HS-27A (cell line): ENCODE measurements at places on chromosomes 5 and 9.
A peak's percentile ranks its signal among the peaks of the same experiment; 100 is the strongest.

GRCh38 chr5:33310451-33310850 lies 130.3 kb upstream of the TARS1 start:
- peak; percentile 70 for DNase-seq

GRCh38 chr9:36797471-36798220 lies 225.0 kb downstream of the MELK start:
- no peak for DNase-seq

DNA sequence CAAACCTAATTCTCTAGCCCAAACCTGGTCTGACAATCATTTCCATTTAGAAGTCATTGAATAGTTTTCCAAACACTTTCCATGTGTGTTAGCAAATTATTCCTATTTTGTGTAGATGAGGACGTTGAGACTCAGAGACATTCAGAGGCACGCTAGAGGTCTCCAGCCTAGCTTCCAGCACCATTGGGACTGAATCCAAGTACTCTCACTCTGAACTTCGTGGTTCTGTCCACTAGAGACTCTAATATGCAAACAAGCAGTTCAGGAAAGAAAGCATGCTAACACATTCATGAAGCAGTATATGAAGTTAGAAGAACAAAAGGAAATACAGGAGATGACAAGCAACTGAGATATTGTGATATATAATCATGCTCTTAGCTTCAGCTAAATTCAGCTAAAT lies 354.8 kb downstream of the NTRK2 start:
- DNase-seq, result no peak

- no peak for DNase-seq
Measured at GRCh38 chr9:87436716-87437115, 61.0 kb upstream of the DAPK1 start.

GRCh38 chr5:2899311-2899710 lies 147.8 kb upstream of the IRX2 start:
- no peak for DNase-seq

DNA sequence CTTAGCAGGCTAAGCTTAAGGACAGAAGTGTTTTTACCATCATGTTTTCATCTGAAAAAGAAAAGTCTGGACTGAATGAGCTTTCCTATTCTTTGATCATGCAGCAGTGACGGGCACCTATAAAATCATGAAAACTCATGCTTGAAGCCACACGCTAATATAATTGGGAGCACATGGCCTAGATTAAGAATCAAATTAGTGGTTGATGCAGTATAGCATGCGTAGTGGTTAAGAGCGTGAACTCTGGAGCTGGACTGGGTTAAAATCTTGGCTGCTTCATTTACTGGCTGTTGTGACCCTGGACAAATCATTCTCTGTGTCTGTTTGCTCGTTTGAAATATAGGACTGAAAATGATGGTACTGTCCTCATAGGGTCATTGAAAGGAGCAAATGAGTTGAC lies 49.9 kb upstream of the IL13 start:
- DNase-seq, result no peak

DNA sequence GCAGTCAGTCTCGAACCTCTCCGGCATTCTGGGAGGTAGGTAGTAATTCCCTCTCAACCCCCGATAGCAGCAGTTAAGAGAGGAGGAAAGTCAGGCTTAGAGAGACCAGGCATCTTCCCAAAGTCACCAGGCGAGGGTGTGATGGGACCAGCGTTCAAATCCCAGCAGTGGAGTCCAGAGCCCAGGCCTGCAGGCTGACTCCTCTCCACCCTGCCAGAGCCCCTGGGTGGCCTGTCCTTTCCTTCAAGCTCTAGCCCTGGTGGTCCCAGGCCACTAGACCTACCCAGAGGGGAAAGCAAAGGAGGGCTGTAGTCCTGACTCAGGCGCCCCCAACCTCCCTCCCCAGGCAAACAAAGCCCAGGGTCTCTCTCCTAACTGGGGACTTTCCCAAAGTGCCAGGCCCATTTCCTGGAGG lies 4.2 kb upstream of the NR5A1 start:
- no peak for DNase-seq

- DNase-seq, result no peak
Measured at GRCh38 chr5:62273687-62274086, 32.3 kb upstream of the KIF2A start.

DNA sequence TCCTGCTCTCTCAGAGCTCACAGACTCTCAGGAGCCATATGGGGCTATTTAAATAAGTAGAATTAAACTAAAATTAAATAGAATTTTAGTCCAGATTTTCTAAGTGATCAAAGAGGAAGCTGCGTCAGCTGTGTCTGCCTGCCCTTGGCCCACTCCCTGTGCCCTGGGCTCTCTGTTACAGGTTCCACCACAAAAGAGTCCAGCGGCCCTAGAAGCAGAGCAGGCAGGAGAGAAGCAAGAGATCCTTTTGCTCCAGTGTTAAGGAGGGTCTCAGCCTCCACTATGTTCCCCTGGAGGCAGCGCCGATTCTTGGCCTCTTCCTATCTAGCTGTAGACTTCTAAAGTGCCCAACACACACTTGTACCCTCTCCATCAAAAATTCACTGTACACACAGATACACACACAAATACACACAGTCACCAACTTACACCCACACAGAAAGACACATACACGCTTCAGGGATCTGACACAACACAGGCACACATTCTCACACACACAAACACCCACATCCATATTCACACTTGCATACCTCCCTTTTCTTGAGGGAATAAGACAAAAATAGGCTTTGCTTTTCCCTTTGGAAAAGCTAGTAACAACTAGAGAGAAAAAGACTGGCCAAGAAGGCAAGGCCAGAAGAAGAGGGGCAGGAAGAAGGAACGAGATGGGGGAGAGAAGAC lies 5.5 kb upstream of the TNIP1 start:
- no peak for DNase-seq
